Choroid plexus epithelial cell (primary cell): ENCODE measurements at places on chromosomes 5 and 9.

- DNase-seq: no peak
Measured at GRCh38 chr9:105662184-105663104, at the start of gene TAL2. Gene TAL2, plus strand, starts transcription at chr9:105662457. Its CDS starts 40 bp downstream, at chr9:105662497.

- no peak for DNase-seq
Measured at GRCh38 chr9:3939820-3940219, 360.0 kb downstream of the GLIS3 start.

GRCh38 chr9:10674586-10674985 lies 61.8 kb upstream of the PTPRD start:
- DNase-seq: no peak

DNA sequence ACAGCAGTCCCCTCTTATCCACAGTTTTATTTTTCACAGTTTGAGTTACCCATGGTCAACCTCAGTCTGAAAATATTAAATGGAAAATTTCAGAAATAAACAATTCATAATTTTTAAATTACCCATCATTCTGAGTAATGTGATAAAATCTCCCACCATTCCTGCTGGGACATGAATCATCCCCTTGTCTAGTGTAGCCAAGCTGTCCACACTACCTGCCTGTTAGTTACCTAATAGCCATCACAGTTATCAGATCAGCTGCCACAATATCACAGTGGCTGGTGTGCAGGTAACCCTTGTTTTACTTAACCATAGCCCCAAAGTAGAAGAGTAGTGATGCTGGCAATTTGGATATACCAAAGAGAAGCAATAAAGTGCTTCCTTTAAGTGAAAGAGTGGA lies 10.7 kb downstream of the PLGRKT start:
- DNase-seq: no peak
